Activated CD4-positive, alpha-beta T cell treated with anti-CD3 and anti-CD28 coated beads for 4 hours (primary cell): ENCODE measurements at places on chromosomes 1 and 21.

DNA sequence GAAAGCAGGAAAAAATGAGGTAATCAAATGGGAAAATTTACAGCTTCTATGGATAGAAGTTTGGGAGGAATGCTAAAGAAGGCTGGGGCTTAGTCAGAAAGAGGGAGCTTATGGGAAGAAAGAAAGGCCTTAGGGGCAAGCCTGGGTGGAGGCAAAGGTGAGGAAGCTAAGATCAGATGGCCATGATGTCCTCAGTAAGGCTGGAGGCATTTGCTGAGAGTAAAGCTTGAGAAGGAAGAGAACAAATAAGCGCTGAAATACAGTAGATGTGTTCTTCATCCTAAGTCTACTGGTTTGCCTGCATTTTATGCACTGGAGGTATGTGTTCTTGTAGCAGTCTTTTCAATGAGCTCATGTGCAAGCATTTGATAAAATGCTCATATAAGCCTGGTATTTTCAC lies 355.4 kb downstream of the BRINP2 start:
- no peak for DNase-seq

DNA sequence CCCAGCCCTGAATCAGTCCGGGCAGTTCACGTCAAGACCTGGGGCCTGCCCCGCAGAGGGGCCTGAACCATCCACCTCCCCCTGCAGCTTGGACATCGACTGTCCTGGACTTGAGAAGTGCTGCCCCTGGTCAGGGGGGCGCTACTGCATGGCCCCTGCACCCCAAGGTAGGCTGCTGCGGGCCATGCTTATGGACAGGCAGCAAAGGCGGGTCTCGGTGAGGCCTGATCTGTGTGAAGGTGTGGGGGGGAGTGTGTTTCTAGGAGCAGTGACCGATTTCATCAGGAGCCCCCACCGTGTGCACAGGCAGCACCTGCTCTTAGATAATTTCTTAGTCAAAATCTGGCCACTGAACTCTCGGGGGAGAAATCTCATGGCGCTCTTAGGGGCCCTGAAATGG lies 13.0 kb downstream of the UMODL1 start:
- DNase-seq = no peak

DNA sequence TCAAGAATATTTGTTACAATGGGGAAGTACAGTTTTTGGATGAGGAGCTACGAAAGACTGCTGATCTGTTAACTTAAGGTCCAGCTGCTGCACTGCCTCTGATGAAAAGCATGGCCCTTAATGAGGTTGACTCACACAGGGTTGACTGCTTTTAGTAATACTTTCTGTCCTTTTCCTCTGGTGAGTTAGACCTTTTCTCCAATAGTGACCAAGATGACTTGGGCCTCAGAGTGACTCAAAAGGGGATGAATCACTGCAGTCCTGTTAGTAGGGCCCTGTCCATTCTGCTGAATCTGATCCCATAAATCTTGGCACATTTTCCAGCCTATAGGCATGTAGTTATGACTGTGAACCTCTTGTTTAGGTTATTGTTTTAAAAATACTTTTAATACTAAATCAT lies 2.7 kb downstream of the DISP1 start:
- DNase-seq = no peak

DNA sequence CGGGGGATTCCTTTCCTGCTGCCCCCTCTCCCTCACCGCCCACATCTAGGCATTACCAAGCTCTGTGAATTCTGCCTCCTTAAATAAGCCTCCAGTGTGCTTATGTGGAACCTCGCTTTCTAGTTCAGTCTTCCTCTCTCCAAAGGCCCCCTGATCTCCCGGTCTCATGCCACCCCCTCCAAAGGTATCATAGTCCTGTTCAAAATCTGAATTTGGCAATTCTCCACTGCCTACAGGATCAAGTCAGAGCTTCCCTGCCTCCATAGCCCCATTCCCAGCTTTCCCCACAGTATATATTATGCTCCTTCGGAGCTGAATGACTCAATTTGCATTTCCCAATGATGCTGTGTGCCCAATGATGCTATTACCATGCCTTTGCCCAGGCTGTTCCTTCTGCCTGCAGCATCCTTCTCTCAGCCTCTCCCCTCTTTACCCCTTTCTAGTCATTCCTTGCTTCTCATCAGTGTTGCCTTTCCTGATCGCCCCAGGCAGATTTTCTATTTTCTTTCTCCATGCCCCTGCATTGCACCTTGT lies 1.7 kb downstream of the AZIN2 start:
- no peak for DNase-seq

DNA sequence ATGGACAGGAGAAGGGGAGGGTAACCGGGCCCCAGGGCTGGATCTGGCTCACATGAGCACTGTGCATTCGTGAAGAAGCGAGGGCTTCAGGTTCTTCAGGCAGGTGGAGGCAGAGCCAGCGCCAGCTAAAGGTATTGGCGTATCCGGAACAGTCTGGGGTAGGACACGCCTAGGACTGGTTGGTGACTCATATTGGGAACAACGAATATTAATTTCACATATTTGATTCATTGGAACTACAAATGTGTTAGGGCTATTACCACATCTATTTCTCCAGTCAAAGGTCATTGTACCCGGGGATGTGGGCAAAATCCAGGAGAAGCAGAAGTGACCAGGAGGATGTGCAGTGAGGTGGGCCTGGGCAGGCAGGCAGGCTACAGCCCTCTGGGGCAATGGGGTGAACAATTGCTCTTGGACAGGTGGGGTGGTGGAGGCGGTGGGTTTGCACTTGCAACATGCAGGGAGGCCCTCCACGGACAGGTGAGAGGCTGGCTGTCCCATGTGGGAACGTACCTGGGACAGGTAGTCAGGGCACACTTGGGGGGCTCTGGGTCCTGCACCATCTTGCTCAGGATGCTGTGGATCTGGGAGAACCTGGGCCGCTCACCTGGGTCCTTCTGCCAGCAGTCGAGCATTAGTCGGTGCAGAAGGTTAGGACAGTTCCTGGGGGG lies 26.7 kb downstream of the CDCA8 start:
- DNase-seq = no peak

DNA sequence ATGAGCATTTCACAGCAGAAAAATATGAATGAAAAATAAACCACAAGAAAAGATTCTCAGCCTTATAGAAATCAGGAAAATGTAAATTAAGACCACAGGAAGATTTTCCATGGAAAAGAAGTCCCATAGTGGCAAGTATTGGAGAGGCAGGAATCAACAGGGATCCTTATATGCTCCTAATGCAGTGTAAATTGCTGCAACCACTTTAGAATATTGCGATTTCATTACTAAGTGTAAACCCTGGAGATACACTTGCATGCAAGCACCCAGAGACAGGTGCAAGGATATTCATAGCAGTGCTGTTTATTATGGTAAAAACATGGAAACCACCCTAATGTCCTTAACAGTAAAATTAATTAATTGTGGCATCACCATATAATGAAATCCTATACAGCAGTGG lies 10.6 kb upstream of the LRP8 start:
- DNase-seq = no peak

DNA sequence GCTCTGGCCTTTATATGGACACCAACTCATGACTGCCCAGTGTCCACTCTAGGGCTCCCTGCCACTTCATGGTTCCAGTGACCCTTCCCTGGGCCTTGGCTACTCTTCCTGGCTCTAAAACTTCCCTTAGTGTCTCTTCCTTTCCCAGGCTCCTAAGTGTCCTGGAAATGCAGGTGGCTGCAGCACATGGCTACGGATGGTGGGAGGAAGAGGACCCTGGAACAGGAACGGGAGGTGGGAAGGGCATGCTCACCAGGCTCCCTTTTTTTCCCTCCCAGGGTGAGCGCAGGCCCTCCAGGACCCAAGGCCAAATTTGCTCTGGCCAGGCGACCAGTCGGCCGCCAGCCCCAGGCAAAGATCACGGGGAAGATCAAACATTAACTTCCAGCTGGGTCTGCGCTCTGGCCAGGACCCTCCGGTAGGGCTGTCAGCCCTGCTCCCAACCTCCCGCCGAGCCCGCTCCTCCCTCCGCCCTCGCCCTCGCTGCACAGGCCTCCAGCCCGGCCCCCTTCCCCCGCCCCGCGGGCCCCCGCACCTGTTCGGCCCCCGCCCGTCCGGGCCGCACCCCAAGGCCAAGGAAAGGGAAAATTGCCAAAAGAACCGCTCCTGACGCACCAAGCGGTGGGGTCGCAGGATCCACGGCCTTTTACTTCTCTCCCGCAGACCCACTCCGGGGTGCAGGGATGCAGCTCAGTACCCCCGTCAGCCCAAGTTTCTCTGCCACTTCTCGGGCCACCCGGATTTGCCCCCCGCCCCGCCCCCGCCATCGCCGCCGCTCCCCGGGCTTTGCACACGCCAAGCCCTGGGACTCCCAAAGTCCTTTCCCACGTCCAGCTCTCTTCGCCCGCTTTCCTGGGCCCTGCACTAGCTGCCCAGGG lies 894 bp downstream of the TCEA3 start:
- no peak for DNase-seq

- DNase-seq = no peak
These were observed 103.0 kb downstream of the KIAA0319L start for GRCh38 chr1:35454176-35454575.

DNA sequence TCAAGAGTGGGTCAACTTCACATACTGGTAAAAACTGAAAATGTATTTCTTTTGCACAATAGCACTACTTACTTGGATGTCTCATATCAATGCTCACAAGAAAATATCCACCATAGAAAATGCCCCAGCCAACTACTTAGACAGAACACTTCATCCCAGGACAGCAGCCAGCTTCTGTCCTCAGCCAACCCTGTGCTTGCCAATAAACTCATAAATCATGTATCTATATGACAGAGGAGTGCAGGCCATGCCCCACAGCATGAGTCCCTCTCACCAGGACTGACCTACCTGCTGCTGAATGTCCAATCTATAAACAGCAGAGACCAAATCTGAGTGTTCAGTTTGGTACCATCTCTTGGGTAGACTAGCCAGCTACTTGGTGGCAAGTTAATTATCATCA lies 179.3 kb downstream of the OMA1 start:
- no peak for DNase-seq

GRCh38 chr1:7375329-7375728 lies 395.8 kb upstream of the VAMP3 start:
- DNase-seq = no peak

DNA sequence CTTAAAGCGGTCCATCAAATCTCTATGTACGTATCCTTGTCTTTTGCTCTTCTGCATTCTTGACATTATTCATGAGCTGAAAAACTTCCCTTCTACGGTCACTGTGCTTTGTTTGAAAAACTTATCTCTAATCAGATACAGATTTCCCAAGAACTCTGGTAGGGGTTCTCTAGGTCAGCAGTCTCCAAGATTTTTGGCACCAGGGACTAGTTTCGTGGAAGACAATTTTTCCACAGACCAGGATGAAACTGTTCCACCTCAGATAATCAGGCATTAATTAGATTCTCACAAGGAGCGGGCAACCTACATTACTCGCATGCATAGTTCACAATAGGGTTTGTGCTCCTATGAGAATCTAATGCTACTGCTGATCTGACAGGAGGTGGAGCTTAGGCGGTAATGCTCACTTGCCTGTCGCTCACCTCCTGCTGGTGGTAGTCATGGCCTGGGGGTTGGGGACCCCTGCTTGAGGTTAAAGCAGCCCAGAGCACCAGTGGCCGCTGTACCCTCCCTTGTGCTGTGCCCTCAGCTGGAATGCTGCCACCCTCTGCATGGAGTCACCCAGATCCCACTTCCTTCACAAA lies 30.8 kb downstream of the AK2 start:
- no peak for DNase-seq

DNA sequence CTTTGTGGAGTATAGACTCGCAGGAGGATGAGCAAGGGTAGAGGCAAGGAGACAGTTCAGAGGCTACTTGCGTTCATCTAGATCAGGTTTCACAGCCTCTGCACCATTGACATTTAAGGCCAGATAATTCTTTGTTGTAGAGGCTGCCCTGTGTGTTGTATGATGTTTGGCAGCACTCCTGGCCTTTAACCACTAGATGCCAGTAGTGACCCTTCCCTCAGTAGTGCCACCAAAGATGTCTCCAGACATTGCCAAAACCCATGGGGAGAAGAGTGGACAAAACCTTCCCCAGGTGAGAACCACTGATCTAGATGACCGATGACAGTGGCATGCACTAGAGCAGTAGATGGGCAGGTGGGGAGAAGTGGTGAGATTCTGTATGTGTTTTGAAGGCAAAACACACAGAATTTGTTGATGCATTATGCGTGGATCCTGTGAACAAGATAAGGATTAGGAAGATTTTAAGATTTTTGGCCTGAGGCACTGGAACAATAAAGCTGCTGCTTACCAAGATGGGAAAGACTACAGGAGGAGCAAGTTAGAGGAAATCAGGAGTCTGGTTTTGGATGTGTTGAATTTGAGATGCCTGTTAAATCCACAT lies 9.9 kb upstream of the COG2 start:
- DNase-seq = no peak

- DNase-seq = no peak
These were observed 13.0 kb downstream of the DHRS3 start for GRCh38 chr1:12604986-12605385.

DNA sequence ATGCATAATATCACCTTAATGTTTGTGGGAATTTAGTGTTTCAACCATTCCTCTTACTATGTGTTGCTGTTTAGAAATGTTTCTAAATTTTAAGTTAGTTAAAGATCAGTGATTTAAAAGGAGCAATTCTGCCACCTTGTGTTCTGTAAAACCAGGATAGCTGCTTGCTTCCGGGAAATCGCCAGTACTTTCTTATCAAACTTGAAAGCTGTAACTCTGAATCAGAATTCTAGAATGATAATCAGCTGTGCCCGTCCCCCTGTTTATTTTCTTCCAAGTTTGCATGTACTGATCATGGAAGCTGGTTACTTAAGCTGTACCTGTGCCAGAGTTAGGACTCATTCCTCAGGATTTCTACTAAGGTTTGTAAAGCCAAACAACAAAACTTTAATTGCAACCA lies 656.4 kb downstream of the LTN1 start:
- no peak for DNase-seq

DNA sequence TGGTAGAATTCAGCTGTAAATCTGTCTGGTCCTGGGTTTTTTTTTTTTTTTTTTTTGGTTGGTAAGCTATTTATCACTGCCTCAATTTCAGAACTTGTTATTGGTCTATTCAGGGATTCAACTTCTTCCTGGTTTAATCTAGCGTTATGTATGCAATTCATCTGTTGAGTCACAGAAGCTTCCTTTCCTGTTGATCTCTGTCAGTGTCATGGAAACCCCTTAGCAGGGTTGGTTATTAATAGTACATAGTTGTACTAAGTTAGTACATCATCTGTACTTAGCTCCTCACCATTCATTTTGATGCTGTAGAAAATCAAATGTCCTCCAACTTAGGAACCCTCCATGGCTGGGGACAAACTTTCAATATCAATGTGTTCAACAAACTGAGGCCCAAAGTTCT lies 51.0 kb upstream of the BARHL2 start:
- DNase-seq = no peak

DNA sequence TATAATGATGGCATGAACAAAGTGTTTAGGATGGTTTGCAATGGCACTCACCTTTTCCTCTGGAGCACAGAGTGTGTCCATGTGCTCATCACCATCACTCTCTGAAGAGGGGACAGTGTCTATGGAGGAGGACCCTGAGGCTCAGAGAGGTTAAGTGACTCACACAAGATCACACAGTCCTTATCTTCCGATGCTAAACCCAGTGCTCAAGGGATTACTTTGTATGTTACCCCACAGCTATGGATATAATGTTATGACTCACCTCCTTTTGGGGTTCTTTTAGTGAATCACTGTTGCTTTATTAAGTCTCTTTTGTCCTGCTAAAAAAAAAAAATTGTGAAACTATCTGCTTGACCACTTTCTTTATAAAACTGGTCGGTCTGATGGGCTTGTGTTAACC lies 67.6 kb downstream of the TENT5C start:
- no peak for DNase-seq
